NCI-H2081 (cell line): ENCODE measurements at places on chromosomes 1 and 21.

- no peak for DNase-seq
Observed at GRCh38 chr1:231058416-231059109, 18.5 kb upstream of the FAM89A start.

DNA sequence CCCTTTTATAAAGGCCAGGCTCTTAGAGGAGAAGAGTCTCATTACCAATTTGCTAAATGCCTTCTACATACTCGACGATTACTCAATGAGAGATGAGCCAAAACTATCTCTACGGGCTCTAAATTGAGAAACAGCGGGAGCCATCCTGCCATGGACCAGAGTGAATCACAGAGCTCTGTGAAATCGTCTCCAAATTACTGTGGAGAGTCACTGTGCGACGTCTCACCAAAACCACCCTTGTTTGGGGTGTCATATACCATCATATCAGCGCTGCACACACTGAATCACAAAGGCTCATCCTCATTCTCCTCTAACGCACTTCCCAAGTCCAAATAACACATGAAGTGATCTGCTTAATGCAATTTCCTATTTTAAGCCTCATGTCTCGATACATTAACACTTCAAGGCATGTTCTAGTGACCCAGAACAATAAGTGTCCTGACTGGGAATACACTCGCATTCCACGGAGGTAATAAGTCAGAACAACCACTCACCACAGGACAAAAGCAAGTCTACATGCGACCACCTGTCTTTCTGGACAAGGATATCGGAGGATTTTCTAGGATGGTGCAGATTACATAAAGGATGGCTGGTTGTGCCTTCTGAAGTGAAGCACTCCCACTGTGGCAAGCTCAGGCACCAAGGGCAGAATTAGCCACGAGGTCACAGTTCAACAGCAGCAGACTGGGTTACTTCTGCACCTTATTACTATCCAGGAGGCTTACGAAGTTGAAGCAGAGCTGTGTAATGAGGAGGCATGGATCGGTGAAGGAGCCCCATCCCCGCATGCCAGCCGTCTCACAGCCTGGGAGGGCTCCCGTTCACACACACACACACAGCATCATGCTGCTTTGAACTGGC is 44.3 kb downstream of the NID1 start:
- DNase-seq = no peak

GRCh38 chr1:212669102-212669501 is 30.5 kb downstream of the BATF3 start:
- no peak for DNase-seq

- peak; percentile 77 for DNase-seq
Observed at GRCh38 chr1:165114022-165114888, 242.3 kb downstream of the LMX1A start.

- DNase-seq = no peak
Observed at GRCh38 chr1:108569097-108569728, 9.3 kb downstream of the EEIG2 start.

DNA sequence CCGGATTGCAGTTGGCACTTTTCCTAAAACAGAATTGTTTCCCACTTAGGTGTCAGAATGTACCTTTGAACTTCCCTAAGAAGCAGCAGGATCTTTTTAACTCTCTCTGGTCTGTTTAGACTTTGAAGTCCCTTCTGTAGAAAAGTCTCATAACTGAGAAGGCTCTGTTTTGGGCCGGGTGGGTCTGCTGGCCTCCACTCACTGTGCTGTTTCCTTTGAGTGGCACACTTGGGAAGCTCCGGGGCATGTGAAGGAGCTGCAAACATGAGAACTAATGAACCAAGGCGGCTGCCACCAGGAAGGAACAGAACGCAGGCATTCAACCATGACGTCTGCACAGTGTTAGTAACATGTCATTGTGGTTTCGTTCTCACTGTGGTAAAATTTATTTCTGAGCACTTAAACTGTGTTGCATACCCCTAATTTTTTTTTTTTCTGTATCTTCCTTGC is 19.5 kb upstream of the NCMAP start:
- DNase-seq = peak; percentile 31

- no peak for DNase-seq
Observed at GRCh38 chr1:185987611-185988321, 253.6 kb downstream of the HMCN1 start.
